GM19239 (cell line): ENCODE measurements at places on chromosomes 6 and 20.

DNA sequence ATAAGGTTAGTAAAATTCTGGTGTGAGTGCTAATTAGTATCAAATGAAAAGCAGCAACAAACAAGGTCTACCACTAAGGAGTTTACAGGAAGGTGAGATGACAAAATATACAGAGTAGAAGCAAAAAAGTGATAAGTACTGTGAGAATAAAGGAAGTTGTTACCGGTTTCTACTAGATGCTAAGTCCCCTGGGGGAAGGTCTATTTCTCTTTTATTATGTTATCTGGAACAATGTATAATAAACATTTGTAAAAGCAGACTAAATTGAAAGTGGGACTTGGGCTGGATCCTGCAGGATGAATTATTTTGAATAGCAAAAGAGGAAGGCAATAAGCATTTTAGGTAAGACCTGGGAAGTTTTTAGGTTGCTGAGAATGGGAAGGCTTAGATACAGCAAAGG lies 158.7 kb upstream of the SLC22A16 start:
- DNase-seq, result no peak

DNA sequence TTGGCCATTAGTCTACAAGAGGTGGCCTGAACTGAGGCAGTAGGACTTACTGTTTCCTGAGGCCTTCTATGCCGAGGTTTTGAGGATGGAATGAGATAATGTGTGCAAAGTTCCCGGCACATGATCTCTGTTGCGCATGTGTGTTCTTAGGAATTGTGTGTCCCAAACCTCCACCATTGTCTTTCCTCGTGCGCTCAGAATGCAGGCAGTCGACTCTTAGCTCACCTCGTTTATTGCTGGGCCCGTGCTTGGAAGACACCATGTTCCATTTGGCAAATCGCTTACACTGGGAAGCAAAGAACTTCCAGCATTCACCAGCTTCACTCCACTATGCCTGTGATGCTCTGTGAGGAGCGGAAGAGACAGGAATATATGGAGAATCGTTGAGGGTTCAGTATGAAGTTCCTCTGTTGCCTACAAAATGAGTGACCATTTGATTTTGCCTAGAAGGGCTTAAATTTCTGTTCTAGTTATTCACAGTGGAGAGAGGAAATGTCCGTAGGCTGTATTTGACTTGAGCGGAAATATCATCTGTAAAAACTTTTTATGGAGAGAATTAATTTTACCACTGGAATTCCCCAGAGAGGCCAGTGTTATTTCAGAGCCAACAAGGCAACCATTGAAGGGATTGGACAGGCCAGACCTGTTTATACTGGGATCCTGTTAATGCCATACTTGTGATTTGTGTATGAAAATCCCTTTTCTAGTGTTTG lies 75.7 kb upstream of the CLDN20 start:
- no peak for DNase-seq

DNA sequence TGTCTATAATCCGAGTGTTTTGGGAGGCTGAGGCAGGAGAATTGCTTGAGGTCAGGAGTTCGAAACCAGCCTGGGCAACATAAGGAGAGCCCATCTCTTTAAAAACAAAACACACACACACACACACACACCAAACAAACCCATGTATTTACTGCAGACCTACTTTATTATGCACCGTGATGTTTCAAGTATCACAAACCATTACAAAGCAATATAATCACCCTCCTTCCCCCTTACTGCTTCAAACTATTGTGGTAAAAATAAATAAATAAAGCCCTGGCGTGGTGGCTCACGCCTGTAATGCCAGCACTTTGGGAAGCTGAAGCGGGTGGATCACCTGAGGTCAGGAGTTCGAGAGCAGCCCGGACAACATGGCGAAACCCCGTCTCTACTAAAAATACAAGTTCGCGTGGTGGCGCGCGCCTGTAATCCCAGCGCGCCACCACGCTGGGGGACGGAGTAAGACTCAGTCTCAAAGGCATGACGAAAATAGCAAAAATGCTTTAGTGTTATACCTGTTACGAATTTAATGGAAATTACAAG lies 1.5 kb downstream of the TBCC start:
- no peak for DNase-seq

GRCh38 chr6:52388790-52389189 lies 26.8 kb downstream of the PAQR8 start:
- no peak for DNase-seq

GRCh38 chr6:53333439-53334408 lies 15.0 kb downstream of the ELOVL5 start:
- no peak for DNase-seq

GRCh38 chr20:24604966-24605665 lies 135.7 kb downstream of the SYNDIG1 start:
- no peak for DNase-seq

DNA sequence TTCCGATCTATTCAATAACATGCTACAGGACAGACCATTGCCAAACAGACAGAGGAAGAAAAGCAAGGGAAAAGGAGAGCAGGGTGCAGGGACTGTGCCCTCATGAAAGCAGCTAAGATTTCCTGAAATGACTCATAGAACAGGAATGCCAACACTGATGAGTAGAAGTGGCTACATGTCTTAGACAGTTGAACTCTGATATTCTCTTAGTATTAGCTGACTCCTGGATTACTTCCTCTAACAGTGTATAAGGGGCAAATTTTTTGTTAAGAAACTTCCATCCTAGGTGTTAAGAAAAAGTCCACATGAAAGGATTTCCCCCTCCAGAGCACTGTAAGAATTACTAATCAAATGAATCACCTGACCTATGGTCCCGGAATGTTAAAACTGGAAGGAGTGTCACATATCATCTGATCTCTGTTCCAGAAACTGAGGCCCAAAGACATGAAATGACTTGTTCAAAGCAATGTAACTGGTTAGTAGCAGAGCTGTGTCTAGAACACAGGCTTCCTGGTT lies 224.9 kb downstream of the IBTK start:
- DNase-seq, result no peak

DNA sequence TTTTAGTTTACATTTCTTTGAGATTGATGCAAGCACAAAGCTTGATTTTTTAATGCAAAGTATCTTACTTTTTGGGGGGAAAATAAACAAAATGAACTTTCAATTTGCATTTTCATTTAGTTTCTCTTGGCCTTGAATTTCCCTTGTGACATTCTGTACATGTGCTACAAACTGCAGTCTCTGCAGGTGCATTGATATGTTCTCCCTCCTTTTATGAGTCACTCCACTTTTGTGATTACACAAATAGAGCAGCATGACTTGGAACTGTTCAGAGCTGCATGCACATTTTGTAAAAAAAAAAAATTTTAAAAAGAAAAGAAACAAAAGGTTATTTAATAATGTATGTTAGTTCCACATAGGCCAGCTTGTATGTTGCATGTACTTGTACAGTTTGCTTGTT lies 220.0 kb upstream of the KCNQ5 start:
- DNase-seq, result no peak

- no peak for DNase-seq
Measured at GRCh38 chr20:51087266-51087665, 64.4 kb upstream of the KCNG1 start.

GRCh38 chr6:365835-366234 lies 25.7 kb upstream of the IRF4 start:
- DNase-seq, result no peak
